Renal pelvis (tissue), 12 donors: ENCODE measurements at places on chromosomes 11 and 22. TPM values are rescaled to one million over a fixed set of nuclear protein-coding genes. Genes with fewer than 3 reads are reported as not detected.

PIH1D2 gene
- polyA plus RNA-seq: 7.9 TPM

GGT1 gene
- polyA plus RNA-seq: 89.3 TPM

OR51B2 gene
- polyA plus RNA-seq: not detected

PHF21A gene
- polyA plus RNA-seq: 56.1 TPM

PRODH gene
- 28.9 TPM for polyA plus RNA-seq
